Ureter (tissue), 1 donor: ENCODE measurements at places on chromosomes 4 and X. TPM values are rescaled to one million over a fixed set of nuclear protein-coding genes. Genes with fewer than 3 reads are reported as not detected.

DNA sequence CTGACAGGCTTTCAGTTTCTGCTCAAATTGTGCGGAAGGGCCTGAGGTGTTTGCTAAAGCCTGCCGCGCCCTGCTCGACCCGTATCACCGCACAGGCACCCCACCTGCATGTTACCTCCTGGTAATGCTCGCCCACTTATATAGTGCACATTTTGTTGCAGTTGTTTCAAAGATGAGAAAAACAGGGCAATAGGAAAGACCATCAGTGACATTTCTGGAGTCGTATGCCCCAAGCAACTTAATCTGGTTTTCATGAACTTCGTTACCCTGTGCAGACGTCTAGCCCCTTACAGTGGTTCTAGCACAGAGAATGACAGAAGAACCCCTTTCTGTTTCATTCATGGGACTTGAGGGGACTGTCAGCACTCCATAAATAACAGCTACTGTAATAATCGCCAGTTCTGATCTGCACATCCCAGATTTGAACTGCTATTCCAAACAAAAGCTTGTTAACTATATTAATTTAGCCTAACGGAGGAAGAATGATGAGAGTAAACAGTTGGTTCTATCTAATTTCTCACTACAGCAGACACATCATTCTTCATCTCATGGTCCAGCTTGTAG, 940 bp upstream of the DCTD start:
- DNase-seq, result no peak

DNA sequence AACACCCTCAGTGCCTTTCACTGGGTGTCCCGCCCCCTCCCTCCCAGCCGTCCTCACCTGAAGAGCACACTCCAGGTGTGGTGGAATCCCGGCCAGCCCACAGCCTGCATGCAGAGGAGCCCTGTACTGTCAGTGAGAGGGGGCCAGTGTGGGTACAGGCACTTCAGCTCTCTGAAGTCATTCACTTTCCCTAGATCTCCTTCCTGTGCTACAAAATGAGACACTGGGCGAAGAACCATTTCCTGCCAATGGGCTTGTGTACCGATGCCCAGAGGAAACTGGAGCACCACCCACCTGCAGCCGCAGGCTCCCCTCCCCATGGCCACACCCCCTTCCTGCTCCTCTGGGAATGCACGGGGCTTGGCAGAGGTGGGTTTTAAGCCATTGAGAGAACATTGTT, 73.9 kb upstream of the C4orf50 start:
- no peak for DNase-seq

DNA sequence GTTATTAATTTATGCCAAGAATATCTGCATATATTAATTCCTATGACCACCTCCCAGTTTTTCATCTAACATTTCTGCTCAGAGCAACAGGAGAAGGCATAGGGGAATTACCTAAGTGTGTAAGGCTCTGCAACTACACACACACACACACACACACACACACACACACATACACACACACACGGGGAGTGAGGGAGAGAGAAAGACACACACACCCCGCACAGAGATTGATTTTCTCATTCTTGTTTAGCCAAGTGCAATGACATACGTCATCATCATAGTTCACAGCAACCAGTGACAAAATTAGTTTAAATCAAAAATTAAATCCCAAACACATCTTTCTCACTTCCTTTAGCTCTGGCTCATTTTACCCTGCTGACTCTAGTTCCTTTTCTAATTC, 203.1 kb downstream of the RBMX2 start:
- no peak for DNase-seq

- DNase-seq, result no peak
These were observed 1072.3 kb upstream of the PCDH10 start for GRCh38 chr4:132076829-132077228.

- no peak for DNase-seq
These were observed 106.5 kb downstream of the EFNB1 start for GRCh38 chrX:68935362-68935761.

DNA sequence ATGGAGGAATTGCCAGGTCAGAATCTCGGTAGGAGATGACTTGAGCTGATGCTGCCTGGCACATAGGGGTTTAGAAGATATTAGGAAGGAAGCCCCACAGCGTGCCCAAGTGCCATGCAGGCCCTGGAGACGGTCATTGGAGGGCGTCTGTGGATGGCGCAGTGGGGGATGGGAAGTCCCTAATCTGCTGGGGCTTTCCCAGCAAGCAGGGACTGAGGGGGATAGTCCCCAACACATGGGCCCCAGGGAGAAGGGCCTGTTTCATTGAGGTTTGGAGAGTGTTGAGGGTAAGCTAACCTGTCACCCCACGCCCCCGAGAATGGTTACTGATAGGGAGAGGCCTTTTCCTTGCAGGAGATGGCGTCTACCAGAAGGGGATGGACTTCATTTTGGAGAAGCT, 7.8 kb downstream of the TAFAZZIN start:
- DNase-seq, result no peak

- no peak for DNase-seq
These were observed 202.6 kb downstream of the SPOCK3 start for GRCh38 chr4:167031534-167032156.

GRCh38 chrX:64975491-64975890, 759 bp downstream of the ZC4H2 start:
- DNase-seq, result no peak

Gene GDPD2
- 1.5 TPM for total RNA-seq

Gene ODAPH
- not detected for total RNA-seq
